ENCODE measurements at places on chromosomes 12 and 14.

- no peak for DNase-seq
Measured at GRCh38 chr12:19922717-19923116, 445.6 kb upstream of the PDE3A start.

- DNase-seq, result no peak
Measured at GRCh38 chr12:48947727-48948126, 9.6 kb downstream of the ARF3 start.

- no peak for DNase-seq
Measured at GRCh38 chr12:70648191-70648590, 11.0 kb upstream of the PTPRB start.

- no peak for DNase-seq
Measured at GRCh38 chr12:47825173-47825639, 5.5 kb upstream of the HDAC7 start.

DNA sequence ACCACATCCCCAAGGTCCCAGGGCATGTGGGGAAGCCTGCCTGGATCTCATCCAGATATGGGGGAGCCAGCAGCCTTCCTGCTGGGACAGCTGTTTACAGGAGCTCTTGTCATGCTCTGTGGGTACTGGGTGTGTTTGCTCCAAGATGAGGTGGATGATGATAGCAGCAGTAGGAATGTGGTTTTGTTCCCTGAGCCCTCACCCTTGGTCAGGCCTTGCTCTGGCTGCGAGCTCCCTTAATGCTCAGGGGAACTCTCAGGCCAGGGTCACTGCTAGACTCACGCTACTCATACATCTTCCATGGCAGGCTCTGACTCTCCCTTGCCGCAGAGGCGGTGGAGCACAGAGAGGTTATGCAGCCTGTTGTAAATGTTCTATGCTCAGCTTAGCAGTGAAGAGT, 990.3 kb downstream of the AACS start:
- no peak for DNase-seq

DNA sequence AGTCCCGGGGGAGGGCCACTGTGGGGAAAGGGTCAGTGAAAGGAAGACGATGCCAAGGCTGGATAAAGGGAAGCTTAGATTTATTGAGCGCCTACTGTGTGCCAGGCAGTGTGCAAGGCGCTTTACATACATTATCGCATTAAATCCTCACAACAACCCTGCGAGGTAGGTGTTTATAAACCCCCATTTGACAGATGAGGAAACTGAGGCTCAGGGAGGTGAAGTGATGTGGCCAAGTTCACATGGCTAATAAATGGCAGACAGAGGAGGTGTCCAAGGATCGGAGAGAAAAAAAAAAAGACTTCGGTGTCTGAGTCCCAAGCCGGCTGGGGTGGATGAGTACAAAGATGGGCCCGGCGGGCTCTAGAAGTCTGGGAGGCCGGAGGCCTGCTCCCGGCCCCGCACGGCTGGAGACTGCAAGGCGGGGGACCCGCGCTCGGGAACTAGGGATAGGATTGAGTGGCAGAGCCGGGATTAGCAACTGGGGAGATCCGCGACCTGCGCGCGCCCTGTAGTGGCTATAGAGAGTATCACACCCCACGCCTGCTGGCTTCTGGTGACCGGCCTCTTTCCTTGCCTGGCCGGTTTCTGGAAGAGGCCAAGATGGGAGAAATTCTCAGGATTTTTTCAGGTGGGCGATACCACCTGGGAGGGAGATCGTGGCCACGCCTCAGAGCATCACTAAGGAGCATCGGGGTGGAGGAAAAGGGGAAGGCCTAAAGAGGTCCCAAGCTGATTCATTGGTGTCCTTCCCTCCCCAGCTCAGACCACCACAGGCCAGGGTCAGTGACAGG, 3.9 kb downstream of the DDN start:
- DNase-seq, result no peak

- no peak for DNase-seq
Measured at GRCh38 chr12:116604951-116605641, 45.9 kb downstream of the MAP1LC3B2 start.

- DNase-seq, result no peak
Measured at GRCh38 chr12:70247653-70248199, 4.5 kb downstream of the CNOT2 start.

DNA sequence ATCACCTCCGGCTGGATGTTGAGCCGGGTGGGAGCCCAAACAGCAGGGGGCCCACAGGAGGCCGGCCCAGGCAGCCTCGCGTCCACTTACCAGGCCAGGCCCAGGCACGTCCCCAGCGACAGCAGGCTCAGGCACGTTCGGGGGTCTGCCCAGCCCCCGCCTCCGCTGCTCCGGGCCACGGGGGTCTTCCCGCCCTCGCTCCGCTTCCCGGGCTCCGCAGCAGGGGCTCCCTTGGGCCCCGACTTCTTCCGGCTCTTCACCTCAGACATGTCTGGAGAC, 216 bp downstream of the IKBIP start:
- no peak for DNase-seq

DNA sequence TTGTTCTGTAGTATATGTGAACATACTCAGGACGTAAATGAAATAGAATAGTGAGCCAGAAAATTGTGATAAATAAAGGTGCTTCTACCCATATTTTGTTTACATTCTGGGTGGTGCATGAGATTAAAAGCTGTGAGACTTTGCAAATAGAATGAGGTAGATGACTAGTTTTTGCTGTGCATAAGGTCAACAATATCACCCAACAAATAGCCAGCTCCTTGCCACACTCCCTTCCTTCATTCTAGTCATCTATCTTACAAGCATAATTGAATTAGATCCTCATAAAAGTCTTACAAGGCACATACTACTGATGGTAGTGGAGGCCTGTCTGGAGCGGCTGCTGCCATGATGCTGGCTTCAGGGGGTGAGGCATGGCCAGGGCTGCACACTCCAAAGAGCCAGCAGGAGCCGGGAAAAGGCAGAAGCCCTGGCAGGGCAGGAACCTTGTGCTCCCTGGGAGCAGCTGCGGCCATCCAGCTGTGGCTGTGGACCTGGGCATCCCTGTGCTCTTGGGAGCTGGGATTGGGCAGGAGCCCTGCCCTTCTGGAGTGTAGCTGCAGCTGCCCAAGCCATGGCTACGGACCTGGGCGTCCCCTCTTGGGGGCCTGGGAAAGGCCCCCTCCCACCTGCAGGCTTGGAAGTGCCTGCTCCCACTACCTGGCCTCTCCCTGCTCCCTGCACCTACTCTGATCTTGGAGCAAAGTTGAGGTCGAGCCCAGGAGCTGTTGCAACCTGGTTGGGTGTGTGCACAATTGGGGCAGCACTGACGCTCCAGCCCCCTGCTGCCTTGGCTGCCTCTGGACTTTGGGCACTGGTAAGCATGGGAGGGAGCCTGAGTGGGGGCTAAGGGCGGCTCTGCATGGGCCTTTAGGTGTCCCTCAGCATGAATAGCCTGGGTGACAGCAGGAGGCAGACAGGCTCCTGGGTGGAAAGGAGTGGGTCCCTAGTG, 112.8 kb downstream of the DACT1 start:
- DNase-seq, result no peak

DNA sequence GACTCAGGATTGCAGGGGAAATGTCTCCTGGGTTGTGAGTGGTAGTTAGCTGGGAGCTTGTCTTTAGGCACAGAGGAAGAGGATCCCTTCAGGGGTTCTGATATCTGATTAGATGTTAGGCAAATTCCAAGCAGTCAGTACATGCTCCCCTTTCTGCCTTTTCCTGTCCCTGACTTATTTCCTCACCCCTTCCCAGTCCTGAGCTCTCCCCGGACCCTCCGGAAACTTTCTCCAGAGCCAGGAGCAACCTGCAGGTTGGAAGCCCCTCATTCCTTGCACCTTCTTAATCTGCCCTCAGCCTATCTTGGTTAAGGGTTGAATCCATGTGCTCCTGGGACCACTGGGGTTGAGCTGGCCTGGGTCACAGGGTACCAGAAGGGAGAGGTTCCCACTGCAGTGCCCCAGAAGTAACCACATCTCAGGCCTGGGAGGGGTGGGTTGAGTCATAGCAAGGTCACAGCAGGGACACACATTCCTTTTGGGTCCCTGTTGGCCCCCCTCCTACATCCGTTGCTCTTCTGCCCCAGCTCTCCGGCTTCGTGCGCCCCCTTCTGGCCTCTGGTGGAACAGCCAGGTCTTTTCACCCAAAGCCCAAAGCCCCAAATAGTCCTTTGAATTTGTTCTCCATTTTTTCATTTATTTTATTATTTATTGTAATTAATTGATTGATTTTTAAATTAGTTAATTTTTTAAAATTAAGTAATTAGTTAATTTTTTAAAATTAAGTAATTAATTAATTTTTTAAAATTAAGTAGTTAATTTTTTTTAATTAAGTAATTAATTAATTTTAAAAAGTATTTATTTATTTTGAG, 1.8 kb downstream of the IGFBP6 start:
- DNase-seq, result peak; percentile 31

GRCh38 chr12:86414201-86414600, 158.0 kb upstream of the MGAT4C start:
- DNase-seq, result no peak

GRCh38 chr12:88578276-88579160, 1.8 kb downstream of the KITLG start:
- no peak for DNase-seq

- peak; percentile 30 for DNase-seq
Measured at GRCh38 chr14:100317912-100318808, 5.0 kb upstream of the SLC25A47 start.

- no peak for DNase-seq
Measured at GRCh38 chr12:64836856-64837255, 12.4 kb downstream of the TBC1D30 start.

DNA sequence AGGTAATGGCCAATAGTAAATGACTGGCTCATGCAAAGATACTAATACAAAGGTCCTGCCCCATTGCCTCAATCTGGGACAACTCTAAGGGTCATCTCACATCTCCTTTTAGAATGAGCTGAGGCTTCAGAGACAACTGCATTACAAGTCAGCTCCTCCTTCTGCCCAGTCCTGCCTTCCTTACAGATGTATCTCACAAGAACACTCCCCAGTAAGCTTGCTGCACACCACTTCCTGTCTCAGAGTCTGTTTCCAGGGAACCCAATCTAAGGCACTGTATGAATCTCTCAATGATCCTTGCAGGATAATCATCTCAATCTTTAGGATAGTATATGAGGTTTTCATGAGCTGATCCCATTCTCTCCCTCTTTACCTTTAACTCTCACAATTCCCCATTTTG, 57.8 kb upstream of the ZDHHC17 start:
- DNase-seq, result no peak

GRCh38 chr14:57970175-57970574, 104.3 kb upstream of the SLC35F4 start:
- no peak for DNase-seq

DNA sequence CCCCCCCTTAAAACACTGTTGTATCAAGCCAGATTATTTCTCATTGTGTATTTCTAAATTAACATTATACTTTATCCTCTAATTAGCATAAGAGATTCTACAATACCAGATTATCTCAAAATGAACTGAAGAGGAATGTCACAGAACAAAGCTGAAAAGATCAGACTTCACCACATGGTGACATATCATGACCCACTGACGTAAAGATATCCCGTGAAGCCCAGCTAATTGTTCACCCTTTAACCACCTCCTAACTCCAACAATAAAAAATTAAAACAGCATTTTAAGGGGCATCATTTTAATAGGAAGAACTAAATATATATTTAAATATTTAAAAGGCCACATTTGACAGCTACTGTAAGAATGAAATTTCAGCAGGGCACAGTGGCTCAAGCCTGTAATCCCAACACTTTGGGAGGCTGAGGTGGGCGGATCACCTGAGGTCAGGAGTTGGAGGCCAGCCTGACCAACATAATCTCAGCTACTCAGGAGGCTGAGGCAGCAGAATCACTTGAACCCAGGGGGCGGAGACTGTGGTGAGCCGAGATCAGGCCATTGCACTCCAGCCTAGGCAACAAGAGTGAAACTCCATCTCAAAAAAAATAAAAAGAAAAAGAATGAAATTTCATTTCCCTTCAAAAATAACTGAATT, 29.0 kb downstream of the CDK17 start:
- no peak for DNase-seq

DNA sequence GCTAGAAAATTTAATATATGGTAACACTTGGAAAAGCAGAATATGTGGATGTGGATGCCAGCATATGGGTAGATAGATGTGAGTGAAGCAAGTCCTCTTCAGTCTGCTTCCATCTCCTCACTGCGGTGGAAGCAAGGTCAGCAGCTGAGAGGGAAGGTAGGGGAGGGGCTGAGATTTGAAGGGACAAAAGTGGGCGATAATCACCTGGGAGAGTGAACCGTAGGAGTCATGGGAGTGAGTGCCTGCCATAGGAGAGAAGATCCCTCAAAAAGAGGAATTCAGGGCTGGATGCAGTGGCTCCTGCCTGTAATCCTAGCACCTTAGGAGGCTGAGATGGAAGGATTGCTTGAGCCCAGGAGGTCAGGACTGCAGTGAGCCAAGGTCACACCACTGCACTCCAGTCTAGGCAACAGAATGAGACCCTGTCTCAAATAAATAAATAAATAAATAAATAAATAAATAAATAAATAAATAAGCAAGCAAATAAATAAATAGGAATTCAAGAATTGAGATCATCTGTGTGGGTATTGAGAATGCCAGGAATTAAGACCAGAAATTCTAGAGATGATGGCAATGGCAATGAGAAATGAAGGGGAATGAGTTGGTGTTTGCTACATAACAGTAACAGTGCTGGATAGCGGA, 123.4 kb downstream of the BICD1 start:
- DNase-seq, result no peak

DNA sequence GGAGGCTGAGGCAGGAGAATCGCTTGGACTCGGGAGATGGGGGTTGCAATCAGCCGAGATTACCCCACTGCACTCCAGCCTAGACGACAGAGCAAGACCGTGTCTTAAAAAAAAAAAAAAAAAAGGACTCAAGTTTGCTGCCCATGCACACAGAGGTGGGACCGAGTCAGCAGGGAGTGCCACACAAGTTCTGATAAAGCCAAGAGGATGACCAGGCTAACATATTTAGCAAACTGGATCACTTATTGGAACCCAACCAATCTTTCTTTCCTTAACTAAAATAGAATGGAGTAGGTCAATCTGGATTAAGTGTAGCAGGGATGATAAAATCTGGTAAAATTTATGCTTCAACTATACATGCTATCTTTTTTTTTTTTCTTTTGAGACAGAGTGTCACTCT, 190.4 kb upstream of the FOXN3 start:
- DNase-seq, result no peak

DNA sequence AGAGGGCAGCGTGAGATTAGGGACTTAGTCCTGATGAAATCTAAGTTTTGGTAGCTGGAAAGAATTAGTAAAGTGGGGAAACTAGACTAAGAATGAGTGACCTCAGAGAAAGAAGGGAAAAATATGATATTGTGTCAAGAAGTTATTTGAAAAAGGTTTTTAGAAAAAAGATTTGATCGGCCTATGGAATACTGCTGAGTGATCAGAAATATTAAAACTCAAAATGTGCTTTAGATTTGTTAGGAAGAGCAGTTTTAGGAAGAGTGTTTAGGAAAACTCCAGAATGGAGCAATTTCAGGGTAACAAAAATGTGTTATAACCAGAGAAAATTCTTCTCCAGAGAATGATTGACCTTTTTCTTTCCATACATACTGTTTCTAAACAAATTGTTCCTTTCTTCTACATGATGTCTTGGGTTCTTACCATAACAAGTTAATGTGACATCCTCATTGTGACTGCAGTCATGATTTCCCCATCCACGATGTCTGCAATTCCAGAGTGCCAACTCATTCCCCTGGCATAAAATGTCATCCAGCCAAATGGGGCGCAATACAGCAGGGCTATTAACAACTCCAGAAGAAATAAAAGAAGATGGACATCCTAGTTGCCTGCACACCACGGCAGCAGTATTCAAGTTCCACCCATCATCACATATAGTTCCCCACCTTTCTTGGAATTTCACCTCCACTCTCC, 11.8 kb downstream of the CD163L1 start:
- no peak for DNase-seq

Measured in GM12864 (cell line).